ENCODE measurements at places on chromosomes 4 and X.

GRCh38 chrX:11908371-11908770, 150.3 kb downstream of the MSL3 start:
- no peak for DNase-seq

- no peak for DNase-seq
These were observed 21.5 kb upstream of the GTPBP6 start for GRCh38 chrX:340121-340520.

GRCh38 chr4:55675196-55675793, 39.2 kb upstream of the NMU start:
- no peak for DNase-seq

DNA sequence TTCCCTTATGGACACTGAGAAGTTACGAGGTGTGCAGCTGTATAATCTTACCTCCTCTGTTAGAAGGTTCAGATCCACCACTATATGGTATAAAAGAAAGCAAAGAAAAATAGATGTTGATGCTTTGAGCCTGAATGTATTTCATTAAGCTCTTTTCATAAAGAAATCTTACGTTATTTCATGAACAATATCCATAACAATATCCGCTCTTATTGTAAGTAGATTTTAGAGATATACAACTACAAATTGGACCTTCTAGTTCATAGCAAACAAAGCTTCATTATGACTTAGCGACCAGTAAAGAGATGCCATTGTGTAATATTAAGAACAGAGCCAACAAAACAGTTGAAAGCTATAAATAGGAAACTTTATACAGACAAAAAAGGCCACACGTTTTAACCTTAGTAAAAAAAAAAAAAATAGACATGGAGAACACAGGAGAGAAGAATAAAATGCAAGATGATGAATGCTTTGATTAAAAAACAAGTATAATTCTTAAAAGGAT, 203.6 kb downstream of the PDGFC start:
- no peak for DNase-seq

DNA sequence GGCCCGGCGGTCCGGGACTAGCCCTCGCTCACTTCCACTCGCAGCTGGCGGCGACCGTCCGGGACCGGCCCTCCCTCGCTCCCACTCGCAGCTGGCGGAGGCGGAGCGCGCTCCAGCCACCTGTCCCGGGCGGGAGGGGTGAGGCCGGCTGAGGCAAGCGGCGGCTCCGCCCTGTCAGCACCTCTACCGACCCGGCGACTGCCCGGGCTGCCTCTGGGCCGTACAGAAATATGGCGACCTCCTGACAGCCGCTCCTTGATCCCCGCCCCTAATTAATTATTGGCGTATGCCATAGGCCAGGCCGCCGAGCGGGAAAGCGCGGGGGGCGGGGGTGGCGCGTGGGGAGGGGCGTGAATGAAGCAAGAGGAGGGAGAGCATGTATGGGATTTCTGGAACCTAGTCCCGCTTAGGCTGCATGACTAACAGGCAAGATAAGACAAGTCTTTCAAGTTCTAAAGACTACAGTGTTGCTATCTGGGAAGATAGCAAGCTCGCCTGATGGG, at the start of gene MORC4:
Gene MORC4 (minus strand): TSS at position 200 of the 503 bp plus-strand sequence. CDS start 243 bp downstream, outside the sequence.
- DNase-seq, result peak; percentile 47

GRCh38 chr4:3320361-3321023, 27.7 kb downstream of the RGS12 start:
- no peak for DNase-seq

GRCh38 chr4:26003056-26003455, 89.0 kb downstream of the SMIM20 start:
- DNase-seq, result no peak

DNA sequence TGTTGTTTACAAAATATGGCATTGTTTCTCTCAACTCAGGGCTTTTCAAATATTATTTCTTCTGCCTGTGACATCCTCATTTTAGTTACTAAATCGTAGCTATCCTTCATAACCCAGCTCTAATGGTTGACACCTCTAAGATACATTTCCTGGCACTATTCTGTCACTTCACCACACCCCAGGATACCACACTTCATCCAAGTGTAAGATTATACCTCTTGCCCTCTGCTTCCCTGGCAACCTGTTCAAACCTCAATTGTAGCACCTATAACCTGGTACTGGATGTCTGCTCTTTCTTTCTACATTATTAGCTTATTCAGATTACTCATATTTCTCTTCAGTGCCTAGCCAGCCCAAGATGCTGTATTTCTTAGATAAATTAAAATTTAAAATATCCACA, 175.7 kb upstream of the SPIN4 start:
- no peak for DNase-seq

- no peak for DNase-seq
These were observed 56.1 kb downstream of the FAM193A start for GRCh38 chr4:2592572-2592971.

- DNase-seq, result no peak
These were observed 23.7 kb upstream of the UBA1 start for GRCh38 chrX:47169726-47170515.

- no peak for DNase-seq
These were observed 162.4 kb upstream of the IL15 start for GRCh38 chr4:141473952-141474351.

GRCh38 chr4:104966349-104967033, 180.2 kb upstream of the TET2 start:
- DNase-seq, result no peak

GRCh38 chr4:25092139-25092538, 61.4 kb upstream of the LGI2 start:
- no peak for DNase-seq

GRCh38 chr4:189769131-189769530, 171.5 kb upstream of the FRG1 start:
- no peak for DNase-seq

GRCh38 chr4:161856711-161857326, 307.0 kb downstream of the FSTL5 start:
- no peak for DNase-seq

GRCh38 chr4:102429553-102429952, 71.6 kb upstream of the NFKB1 start:
- DNase-seq, result no peak

GRCh38 chr4:155548173-155548572, 118.5 kb upstream of the GUCY1A1 start:
- no peak for DNase-seq

DNA sequence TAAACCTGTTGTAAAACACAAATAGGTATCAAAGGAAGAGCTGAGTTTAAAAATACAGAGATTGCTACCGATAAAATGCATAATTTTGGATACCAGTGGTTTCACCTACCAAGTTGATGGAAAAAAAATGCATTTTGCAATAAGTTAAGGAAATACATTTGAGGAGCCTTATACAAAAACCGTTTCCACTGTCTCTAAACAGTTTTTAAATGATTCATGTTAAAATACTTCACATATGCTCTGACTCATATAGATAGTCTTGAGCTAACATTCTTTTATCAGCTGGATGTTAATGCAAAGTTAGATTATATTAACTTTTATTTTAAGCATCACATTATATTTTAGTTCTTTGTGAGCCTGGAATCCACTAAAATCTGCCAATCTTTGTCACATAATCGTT, 50.6 kb upstream of the ANKRD17 start:
- no peak for DNase-seq

DNA sequence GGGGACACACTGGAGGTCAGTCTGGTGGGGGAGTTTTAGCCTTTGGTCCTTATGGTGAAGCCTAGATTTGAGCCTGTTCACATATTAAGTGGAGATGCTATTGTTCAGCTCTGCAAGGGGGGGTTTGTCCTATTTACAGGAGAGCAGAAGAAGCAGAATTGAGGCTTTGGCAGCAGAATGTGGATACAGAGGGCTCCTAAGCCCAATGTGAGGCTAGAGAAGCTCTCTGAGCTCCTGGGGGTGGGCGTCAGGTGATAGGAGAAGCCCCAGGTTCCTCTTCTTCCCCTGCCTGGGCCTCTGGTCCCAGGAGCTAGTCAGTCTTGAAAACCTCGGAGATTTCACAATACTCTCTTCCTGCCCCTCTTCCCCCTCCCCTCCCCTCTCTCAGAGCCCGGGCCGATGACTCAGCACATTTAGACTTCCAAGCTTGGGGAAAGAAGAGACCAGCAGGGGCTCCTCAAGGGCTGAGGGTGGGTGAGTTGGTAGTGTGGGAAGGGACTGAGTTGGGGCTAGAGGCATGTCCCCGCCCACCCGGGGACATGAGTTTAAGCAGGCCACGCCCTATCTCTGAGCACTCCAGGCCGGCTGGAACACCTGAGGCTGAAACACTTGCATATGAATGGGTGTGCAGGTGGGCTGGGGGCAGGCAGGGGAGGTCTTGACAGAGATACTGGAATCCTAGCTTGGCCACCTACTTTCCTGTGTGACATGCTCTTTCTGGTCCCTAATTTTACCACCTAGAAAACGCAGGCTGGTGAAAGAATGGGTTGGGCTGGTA, 3.4 kb downstream of the TFE3 start:
- DNase-seq, result peak; percentile 15

GRCh38 chr4:186191200-186192065, at the start of gene CYP4V2:
Gene CYP4V2, plus strand, starts transcription at chr4:186191567. Its CDS starts 257 bp downstream, at chr4:186191824.
- peak; percentile 79 for DNase-seq

DNA sequence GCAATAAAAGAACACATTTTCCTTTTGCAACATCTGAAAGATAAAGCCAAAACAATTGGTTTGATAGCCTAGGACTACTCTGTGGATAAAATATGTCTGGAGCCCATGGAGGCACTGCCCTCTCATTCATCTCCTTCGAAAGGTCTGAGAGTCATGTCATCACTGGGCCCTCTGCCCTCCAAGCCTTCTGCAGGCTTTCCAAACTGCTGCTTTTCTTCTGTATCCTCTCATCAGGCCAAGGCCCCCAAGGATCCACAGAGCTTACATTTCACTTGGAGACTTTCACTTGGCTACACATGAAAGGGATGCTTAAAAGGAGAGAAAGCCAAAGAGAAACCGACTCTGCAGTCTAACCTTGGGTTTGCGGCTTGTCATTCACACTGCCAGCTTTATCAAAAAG, 109.9 kb downstream of the SH3RF1 start:
- no peak for DNase-seq

DNA sequence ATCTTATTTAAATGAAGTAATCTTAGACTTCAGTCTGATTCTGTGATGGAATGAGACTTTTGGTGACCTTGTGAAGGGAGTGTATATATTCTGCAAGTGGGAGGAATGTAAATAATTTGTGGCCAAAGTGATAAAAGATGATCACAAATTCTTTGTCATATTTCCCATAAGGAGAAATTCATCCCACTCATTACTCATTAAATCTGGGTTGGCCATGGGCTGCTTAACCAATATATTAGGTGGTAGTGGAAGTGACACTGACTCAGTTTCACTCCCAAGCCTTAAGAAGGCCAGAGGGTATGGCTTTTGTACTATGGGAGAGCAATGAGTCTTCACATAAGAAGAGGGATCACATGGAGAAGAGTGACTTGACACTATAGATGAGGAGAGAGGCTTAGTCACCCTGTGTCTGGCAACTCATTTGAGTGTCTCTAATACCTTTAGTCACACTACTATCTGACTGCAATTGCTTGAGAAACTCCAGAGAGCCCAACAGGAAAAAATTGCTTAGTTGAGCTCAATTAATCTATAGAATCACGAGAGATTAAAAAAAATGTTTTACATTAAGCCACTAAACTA, 408.2 kb upstream of the PITX2 start:
- no peak for DNase-seq

DNA sequence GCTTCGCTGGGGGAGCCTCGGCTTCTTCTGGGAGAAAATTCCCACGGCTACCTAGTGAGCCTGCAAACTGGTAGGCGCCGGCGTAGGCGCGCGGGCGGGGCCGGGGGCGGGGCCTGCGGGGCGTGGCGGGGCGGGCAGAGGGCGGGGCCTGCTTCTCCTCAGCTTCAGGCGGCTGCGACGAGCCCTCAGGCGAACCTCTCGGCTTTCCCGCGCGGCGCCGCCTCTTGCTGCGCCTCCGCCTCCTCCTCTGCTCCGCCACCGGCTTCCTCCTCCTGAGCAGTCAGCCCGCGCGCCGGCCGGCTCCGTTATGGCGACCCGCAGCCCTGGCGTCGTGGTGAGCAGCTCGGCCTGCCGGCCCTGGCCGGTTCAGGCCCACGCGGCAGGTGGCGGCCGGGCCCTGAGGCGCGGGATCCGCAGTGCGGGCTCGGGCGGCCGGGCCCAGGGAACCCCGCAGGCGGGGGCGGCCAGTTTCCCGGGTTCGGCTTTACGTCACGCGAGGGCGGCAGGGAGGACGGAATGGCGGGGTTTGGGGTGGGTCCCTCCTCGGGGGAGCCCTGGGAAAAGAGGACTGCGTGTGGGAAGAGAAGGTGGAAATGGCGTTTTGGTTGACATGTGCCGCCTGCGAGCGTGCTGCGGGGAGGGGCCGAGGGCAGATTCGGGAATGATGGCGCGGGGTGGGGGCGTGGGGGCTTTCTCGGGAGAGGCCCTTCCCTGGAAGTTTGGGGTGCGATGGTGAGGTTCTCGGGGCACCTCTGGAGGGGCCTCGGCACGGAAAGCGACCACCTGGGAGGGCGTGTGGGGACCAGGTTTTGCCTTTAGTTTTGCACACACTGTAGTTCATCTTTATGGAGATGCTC, at the start of gene HPRT1:
Gene HPRT1 (plus strand): TSS at position 161 of the 857 bp plus-strand sequence. CDS start 147 bp downstream, at position 308.
- DNase-seq, result peak; percentile 64

DNA sequence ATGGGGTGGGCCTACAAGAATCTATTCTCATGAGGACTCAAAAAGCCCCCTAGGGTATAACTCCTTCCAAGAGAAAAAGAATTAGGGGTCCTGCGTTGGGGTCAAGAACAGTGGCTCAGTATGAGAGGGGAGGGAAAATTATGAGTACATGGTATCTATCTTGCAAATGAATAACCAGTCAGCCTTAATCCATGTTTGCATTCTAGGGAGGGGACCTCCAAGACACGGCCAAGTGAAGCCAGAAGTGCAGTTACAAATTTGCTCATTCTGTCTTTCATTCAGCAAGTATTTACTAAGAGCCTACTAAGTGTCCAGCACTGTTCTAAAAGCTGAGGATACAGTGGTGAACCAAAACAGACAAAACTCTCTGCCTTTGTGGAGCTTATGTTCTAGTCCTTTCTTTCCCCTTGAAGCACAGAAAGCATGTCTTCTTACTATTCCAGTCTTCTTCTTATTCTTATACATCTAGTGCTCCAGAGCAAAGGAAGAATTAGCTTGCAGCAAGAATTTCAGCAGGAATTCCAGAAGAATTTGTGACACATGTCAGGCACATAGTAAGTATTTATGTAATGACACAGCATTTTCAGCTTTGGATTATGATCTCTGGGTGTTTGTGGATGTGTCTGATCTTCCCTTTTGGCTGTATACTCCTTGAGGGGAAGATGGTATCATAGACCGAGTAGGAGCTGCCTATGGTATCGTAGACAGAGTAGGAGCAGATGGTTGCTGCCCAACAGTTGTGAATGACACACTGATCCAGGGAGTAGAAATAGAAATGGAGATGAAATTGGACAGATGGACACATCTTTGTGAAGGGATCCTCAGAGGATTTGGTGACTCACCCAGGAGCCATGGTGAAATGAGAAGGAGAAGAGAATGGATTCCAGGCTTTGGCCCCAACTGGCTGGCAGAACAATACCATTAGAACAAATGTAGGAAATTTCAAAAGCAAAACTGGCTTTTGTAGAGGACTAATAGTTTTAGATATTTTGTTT, 75.9 kb downstream of the COQ2 start:
- DNase-seq, result no peak

- DNase-seq, result no peak
These were observed 83.5 kb upstream of the RAPGEF2 start for GRCh38 chr4:159019356-159019755.

DNA sequence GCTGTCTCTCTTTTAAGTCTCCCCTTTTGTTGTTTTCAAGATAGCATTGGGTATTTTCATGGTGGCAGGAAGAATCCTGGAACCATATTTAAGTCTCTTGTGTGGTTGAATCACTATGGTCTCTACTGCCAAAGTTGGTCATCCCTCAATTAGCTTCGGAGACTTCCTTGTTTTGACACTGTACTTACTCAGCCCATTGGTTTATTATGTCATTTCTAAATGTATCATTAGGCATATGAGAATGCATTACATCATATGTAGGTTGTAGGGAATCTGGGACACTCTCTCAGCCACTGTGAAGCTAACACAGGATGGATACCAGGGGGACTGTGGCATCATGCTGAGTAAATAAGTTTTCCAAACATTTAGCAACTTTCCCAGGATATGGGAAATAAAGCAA, 211.8 kb downstream of the DTHD1 start:
- DNase-seq, result no peak
